Stimulated activated naive CD4-positive, alpha-beta T cell treated with Interleukin-2 at 50 U/mL for 16 hours (primary cell): ENCODE measurements at places on chromosomes 12 and 14.

- DNase-seq: no peak
These were observed 1.0 kb downstream of the SMARCD1 start for GRCh38 chr12:50086148-50086547.

GRCh38 chr12:52622349-52622748 lies 4.0 kb upstream of the KRT73 start:
- DNase-seq: no peak

GRCh38 chr12:80777587-80777986 lies 60.9 kb downstream of the MYF5 start:
- DNase-seq: no peak

DNA sequence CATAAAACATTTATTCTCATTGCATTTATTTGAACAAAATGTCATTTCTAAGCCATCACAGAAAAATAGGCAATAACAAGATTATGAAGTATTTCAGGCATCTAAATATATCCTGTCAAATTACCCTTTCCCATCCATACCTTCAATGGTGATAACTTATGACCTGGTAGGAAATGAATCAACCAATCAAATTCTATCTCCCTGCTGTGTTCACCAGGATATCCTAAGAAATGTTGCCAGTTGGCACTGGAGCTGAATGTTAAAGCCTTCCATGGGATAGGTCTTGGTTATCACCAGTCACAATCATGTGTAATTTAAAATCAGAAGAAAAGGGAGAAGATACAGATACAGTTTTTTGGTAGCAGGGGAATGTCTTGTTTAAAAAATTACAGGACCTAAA lies 23.7 kb downstream of the BMP4 start:
- no peak for DNase-seq

DNA sequence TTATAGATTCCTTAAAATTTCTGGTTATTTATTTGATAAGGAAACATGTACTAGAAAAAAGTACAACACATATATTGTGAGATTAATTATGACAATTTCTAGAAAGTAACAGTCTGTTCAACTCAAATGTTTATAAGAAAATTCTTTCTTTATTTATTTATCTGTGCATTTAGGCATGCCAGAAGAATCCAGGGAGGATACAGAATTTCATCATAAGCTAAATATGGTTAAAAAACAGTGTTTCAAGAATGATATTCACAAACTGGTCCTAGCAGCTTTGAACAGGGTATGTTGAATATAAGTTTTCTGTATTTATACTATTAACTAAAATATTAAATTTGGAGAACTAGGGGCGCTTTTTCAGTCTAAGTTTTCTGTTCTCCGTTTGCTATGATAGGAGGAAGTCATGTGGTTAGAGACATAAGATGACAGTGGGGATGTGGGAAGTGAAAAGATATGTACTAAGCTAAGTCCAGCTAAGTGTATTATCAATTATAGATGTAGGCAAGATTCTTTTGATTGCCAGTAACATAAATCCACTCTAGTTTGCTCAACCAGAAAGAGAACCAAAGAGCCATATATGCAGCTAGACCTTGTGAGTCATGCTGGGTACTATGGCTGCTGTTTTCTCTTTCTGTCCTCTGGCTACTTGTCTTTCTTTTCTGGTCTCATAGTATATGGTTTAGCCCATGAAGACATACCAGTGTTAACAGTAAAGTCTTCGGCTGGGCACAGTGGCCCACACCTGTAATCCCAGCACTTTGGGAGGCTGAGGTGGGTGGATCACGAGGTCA lies 39.0 kb downstream of the LRRK2 start:
- no peak for DNase-seq

GRCh38 chr14:90577661-90578282 lies 180.9 kb downstream of the CALM1 start:
- no peak for DNase-seq

DNA sequence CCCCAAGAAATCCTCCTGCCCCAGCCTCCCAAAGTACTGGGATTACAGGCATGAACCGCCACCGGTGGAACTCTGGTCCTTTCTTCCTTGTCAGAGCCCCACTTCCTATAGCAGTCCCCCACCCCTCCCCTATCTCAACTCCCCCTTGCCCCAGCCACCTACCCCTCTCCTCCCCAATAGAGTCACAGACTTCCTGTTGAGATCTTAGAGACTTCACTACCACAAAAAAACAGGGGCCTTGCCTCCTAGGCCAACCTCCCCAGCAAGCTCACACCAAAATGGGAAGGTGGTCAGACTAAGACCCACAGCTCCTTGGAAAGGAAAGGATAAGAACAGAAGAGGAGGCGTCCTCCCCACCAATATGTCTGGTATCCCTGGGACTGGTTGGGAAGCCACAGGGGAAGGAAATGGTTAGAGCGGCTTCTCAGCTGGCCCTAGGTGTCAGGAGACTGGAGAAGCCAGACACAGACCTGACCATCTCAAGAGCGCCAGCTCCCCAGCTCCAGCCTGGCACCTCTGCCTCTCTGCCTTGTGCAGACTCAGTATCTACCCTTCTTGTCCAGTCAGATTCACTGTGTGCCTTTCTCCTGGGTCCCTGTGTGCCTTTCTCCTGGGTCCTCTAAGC lies 8.5 kb downstream of the ITGB7 start:
- no peak for DNase-seq

- DNase-seq: no peak
These were observed 858 bp upstream of the FRMD6 start for GRCh38 chr14:51650716-51651387.

GRCh38 chr12:24846689-24847088 lies 102.2 kb downstream of the BCAT1 start:
- DNase-seq: no peak

- no peak for DNase-seq
These were observed 148.8 kb upstream of the DCN start for GRCh38 chr12:91331371-91331770.

GRCh38 chr12:65668981-65669695 lies 155.1 kb upstream of the HMGA2 start:
- DNase-seq: no peak

DNA sequence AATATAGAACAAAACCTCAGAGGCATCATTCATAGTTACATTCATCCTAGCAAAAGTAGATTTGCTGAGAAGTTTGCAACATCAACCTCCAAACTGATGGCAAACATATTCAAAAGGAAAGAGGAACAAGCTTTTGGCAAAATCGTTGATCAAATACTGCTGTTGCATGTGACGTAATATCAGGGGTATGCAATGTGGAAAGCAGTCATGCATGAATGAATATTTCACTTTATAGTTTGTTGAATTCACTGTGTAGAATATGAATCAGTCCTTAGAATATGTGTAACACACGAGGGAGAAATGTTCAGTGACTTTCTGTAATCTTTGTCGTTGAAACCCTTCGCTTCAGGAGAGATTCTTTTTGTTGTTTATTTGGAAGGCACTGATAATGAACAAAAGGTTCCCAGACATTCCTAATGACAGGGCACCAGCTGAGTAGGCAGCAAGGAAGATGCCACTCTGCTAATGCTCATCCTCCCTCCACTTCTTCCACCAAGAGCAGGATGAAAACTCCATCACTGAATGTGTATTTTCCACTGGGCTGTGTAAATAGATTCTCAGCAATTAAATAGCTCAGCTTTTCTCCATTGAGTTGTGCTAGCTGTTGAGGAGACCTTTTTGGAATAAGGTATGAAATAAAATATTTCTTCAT lies 126.1 kb downstream of the PELI2 start:
- DNase-seq: no peak

DNA sequence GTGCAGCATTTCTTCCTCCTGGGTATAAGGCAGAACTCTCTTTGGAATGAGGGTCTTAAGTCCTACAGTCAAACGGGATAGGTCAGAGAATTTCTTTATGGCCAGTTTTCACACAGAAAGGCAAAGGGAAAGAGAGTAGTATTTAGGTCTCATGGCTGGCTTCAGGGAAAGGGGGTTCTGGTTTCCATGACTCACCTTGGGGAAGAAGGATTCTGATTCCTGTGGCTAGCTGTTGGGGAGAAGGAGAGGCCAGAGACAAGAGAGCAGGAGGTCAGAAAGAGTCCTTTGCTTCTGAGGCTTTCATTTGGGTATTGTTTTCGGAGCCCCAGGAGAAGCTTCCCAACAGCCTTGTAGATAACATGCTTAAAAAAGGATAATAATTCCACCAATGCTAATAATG lies 332.5 kb downstream of the NPAS3 start:
- no peak for DNase-seq

GRCh38 chr12:131643631-131644452 lies 67.0 kb upstream of the SFSWAP start:
- DNase-seq: no peak

GRCh38 chr14:79820866-79821535 lies 390.3 kb downstream of the DIO2 start:
- DNase-seq: no peak

DNA sequence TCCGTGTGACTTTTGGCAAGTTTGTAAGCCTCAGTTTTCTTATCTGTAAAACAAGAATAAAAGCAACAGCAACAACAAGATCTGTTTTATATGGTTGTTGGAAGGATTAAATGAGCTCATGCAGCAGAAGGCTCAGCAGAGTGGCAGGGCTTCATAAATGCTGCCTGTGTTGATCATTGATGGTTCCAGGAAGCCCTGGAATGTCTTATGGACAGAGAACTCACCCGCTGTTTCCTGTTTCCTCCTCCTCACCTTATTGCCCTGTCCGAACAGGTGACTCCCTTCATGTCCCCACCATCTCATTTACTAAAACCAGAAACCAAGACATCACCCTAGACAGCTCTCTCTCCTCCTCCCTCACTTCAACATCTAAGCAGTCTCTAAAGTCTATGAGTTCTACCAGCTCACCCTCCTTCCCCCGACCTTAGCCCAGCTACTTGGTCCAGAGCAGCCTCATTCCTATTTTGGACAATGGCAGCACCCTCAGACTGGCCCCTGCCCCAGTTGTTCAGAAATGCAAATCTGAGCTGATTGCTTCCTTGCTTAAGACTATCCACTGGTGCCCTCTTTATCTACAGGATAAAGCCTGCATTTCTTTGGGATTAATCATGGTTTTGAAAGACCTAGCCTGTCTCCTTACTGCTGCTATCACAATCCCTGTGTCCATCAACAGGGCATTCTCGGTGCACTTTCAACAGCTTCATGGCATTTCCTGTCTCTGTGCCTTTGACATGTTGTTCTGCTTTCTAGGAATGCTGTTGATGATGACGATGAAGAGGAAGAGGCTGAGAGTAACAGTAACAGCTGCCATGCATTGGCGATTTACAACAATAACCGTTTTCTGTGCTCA lies 21.4 kb upstream of the GSG1 start:
- no peak for DNase-seq

DNA sequence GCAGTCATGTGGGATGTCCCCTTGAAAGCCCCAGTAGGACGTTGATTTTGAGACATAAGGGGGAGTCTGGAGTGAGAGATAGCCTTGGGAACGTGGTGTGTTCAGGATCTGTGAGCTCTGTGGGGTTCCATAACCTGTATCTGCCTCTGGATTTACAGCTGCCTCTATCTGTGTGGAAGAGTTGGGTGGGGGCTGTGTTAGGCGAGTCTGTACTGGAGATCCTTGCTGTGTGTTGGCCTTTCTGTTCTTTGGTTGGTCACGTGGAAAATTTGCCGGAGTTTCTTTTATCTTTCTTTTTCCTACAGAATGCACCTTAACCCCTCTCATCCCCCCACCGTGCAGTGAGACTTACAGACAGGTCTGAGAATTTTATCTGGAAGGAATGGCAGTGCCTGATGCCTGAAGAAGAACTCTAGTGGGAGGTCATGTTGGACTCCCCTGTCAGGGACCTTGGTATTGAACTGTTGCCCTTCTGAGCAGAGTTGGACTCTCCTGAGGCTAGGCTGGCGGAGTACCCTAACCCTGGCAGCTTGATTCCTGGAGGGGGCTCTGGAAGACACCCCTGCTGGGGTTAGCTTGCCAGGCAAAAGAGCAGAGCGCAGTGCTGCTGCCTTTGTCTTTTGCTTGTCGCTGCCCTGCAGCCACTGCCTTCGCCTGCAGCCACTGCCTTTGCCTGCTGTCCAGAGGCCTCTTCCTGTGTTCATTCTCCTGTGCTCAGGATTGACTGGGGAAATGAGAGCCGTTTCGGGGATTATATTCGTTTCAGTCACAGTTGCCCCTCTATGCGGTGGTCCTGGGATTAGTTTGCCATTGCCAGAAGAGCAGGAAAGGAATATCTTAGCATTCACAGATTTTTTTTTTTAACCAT lies 34.1 kb downstream of the ZNF664 start:
- DNase-seq: no peak

- DNase-seq: no peak
These were observed 7.9 kb downstream of the CCDC85C start for GRCh38 chr14:99596071-99596627.

DNA sequence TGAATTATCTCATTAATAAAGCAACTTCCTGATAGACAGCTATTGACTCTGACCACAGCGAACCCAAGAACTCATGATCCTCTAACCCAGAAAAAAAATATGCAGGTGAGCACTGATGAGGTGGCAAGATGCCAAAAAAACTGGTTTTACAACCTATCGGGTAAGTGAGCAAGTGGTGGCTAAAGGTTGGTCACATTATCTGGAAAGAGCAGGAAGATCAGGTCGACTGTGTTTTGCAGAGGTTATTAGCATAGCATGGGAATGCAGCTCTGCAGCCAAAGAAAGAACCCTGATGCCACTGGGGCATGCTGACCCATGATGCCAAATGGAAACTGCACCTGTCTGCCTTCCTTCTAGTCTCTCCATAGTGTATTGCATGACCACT lies 23.5 kb downstream of the BHLHE41 start:
- no peak for DNase-seq

- DNase-seq: no peak
These were observed 55.3 kb upstream of the STON2 start for GRCh38 chr14:81455390-81455789.

DNA sequence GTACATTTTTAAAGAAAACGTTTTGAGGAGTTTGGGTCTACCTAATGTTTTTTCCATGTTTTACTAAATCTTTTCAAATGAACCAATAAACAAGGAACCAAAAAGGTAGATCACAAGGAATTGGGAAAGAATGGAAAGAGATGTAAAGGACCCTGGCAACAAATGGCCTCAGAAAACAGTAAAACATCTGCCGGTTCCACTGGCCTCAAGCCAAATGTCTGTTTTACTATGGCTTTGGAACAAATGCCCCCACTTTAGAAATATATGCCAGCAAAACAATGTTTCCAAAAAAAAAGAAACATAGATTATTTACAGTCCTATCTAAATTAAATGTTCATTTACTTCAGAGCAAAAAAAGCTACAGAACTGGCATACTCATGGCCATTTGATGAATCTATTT lies 3.0 kb downstream of the TRMT5 start:
- no peak for DNase-seq

DNA sequence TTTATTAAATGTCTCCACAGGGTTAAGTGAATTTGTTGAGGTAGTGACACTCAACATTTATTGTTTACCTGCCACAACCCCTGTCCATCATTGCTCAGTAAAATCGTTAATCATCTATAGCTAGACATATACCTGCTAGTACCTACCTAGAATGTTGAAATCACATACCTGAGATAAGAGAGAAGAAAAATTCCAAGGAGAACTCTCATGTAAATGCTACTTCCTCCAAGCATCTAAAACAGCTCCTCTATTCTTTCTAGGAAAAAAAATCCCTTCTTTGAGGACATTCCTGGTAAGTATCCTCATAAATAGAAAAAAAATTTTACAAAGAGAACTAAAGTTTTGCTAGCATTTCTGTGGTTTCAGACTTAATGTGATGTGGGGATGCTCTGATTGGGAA lies 325.1 kb downstream of the DAD1 start:
- no peak for DNase-seq
